ENCODE measurements at places on chromosomes 16 and 17. TPM values are rescaled to one million over a fixed set of nuclear protein-coding genes. Genes with fewer than 3 reads are reported as not detected.

- peaks cover 39% of the 10 kb centered on the region for H3K27me3 ChIP-seq
- no peaks in the 10 kb centered on the region for H3K36me3 ChIP-seq
Measured at GRCh38 chr16:84677017-84677803, 22.6 kb upstream of the USP10 start.

The ARL5C gene
- 0.35 TPM for total RNA-seq

The SSTR5 gene
- total RNA-seq = not detected

- no peaks in the 10 kb centered on the region for H3K36me3 ChIP-seq
- peaks cover 40% of the 10 kb centered on the region for H3K27me3 ChIP-seq
- H3K27ac ChIP-seq = no peak overlapping the region
- no peak overlapping the region for H3K4me3 ChIP-seq
Measured at GRCh38 chr16:709566-710499, 4.2 kb upstream of the FBXL16 start.

- no peaks in the 10 kb centered on the region for H3K27me3 ChIP-seq
- peak overlapping the region; percentile 74 for H3K27ac ChIP-seq
- DNase-seq = no peak
- no peak overlapping the region for H3K4me3 ChIP-seq
Measured at GRCh38 chr16:31128711-31129567, 6.6 kb downstream of the PRSS8 start.

The RASL10B gene
- total RNA-seq = 0.37 TPM

DNA sequence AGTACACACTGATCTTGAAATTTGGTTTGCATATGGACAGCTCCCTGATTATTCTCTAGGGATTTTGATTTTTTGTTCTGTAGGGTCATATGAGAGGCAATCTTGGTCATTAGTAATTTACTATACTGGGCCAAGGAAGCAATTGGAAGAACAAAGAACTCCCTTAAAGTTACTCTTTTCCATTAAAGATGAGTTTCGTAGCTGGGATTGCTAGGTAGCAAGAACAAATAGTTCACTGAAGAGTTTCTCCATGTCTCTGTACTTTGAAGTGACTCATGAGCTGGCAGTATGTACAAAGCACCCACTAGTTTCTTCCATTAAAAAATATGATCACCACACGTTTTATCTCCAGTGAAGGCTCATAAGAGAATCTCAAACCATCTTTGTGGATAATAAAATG is 6.2 kb upstream of the BCAS3 start:
- DNase-seq = no peak
- no peaks in the 10 kb centered on the region for H3K27me3 ChIP-seq
- H3K36me3 ChIP-seq = peaks cover 1% of the 10 kb centered on the region
- H3K27ac ChIP-seq = no peak overlapping the region

- peaks cover 12% of the 10 kb centered on the region for H3K36me3 ChIP-seq
- H3K4me1 ChIP-seq = no peaks in the 10 kb centered on the region
- no peak overlapping the region for H3K4me3 ChIP-seq
- no peak overlapping the region for H3K27ac ChIP-seq
- no peaks in the 10 kb centered on the region for H3K27me3 ChIP-seq
Measured at GRCh38 chr17:9331279-9332131, 244.1 kb downstream of the STX8 start.

The ABI3 gene
- 116 TPM for total RNA-seq

The OTOP2 gene
- total RNA-seq = not detected

The TMEM235 gene
- not detected for total RNA-seq

The NDUFAB1 gene
- total RNA-seq = 111 TPM

The TBC1D26 gene
- total RNA-seq = not detected

The YBX2 gene
- 0.35 TPM for total RNA-seq

Data from activated CD8-positive, alpha-beta memory T cell treated with anti-CD3 and anti-CD28 coated beads, Interleukin-2, amount 10 ng/mL, durations not matched to agents 7 days and 5 days (primary cell).